ENCODE measurements at places on chromosomes 2 and 18.

- DNase-seq: no peak
These were observed 3.8 kb downstream of the PPP1CB start for GRCh38 chr2:28755421-28755820.

DNA sequence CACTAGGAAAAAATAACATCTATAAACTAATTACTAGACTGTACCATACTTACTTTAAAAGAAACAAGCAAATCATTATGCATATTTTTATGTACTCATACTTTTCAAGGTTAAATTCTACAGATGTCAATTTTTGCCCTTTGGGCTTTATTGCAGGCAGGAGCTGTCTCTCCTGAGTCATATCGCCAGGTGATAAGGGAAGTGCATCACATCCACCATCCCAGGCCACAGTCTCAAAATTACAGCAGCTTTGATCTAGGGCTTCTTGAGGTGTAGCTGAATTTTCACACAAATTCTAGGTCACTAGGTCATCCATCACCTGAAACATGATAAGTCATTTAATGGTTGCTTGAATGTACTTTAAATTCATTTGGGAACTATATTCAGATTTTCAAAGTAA lies 38.4 kb upstream of the FRZB start:
- DNase-seq: no peak

GRCh38 chr18:37720663-37721062 lies 155.1 kb upstream of the CELF4 start:
- DNase-seq: no peak

DNA sequence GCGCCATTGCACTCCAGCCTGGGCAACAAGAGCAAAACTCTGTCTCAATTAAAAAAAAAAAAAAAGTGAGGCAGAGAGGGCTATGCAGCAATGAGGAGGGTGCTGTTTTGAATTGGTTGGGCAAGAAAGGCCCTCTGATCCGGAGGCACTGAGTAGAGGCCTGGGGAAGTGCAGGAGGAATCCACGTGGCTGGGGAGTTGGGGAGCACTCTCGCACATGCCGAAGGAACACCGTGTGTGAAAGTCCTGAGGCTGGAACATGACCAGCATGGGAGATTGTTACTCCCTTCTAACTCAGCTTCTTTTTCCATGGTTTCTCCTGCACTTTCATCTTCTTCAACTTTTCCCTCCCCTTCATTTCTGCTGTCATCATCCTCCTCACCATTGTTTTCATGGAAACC lies 347.9 kb upstream of the HS6ST1 start:
- DNase-seq: no peak

GRCh38 chr18:35822413-35822812 lies 150.1 kb upstream of the RMP24 start:
- no peak for DNase-seq

DNA sequence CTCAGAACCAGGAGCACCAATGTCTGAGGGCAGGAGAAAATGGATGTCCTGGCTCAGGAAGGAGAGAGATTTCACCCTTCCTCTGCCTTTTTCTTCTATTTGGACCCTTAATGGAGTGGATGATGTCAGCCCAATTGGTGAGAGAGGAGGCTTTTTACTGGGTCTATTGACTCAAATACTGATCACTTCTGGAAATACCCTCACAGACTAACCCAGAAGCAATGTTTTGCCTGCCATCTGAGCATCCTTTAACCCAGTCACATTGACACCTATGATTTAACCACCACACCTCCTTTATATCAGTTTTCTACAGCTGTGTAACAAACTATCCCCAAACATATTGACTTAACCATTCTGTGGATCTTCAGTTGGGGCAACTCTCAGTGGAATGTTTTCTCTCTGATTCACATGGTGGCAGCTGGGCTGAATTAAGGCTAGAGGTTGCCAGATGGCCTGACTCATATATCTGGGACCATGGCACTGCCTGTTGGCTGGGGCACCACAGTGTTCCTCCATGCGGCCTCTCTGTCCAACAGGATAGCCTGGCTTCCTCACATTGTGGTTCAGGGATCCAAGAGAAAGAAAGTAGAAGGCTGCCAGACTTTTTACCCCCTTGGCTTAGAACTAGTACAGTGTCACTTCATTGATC lies 18.2 kb upstream of the MBOAT2 start:
- DNase-seq: no peak

DNA sequence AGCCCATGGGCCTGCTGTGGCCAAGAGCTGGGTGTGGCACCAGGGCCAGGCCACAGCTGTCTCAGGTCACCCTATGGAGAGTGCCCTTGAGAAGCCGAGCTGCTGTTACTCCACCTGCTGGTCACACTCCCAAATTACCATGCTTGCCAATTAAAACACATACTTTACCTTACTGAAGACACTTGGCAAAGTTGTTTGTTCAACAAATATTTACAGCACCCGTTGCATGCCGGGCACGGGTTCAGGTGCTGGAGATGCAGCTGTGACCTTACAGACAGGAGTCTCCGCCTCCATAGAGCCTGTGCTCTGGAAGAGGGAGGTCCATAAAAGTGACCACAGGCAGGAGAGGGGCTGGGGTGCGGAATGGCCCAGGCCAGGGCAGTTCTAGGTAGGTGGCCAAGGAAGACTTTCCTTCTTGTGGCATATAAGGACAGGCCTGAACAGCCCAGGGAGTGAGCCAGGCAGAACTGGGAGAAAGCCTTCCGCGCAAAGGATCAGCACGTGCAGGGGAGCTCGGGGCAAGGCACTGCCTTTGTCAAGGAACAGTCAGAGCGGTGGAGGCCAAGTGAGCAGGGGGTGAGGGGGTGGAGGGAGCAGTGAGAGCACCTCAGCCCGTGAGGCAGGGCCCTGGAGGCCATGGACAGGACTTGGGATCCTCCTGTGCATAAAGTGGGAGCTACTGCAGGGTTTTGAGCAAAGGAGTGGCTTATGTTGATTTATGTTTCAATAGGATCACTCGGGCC lies 23.6 kb upstream of the RBM44 start:
- DNase-seq: no peak

- DNase-seq: no peak
These were observed 223.8 kb downstream of the TTC32 start for GRCh38 chr2:19677825-19678518.

DNA sequence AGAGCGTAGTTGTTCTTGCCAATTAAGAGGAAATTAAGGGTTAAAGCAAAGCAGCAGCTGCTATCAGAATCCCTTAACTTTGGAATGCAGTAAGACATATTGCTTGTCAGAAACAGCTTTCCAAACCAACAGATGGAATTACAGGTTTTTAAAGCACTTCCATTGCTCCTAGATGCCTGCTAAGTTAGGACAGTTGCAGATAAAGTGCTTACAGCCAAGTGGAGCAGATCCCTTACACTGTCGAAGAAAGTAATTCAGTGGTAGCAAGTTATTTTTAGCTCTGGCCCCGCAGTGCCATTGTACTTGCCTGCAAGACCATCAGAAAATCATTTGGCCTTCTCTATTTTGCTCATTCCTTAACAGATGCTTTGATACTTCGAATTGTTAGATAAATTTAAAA lies 5.4 kb downstream of the PDK1 start:
- DNase-seq: no peak

DNA sequence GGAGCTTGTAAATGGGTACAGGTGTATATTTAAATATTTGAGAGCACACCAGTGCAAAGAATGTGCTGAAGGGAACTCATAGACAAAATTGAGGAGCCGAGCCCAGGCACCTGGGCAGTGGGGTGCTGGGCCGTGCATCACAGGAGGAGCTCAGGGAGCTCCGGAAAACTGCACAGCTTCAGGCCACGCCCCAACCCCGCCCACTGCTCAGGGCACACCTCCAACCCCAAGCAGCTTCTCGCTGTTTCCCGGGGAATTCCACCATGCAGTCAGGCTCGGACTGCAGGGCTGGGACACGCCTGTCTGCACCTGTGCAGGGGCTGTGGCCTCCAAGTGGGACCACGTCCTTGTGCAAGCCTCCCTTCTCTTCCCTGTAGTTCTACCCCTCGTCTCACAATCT lies 243.0 kb downstream of the HDAC4 start:
- DNase-seq: no peak

DNA sequence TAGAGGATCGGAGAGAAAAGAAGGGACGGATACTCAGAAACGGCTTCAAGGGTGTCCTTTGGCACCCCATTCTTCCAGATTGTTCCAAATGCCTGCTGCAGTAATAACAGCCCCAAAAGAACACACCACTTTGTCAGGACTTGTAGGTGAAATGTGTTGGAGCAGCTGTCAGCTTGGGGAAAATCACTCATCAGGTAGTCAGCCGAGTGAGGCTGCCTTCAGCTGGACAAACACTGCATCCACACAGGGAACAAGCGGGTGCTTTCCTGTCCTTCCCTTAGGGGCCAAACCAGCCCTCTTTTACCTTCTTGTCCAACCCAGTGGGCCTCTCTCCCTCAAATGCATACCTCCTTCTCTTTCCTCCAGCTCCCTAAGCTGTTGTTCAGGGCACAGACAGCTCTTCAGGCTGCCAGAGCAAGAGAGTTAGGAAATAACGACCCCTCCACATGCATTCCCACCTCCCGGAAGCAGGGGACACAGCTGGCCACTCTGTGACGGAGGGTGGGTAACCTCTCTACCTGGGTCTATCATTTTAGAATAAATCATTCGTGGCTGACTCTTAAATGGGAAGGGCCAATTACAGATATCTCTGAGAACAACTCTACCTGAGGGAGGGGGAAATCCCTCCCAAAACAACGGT lies 48.1 kb downstream of the BCL11A start:
- no peak for DNase-seq

GRCh38 chr18:44803019-44803650 lies 122.4 kb downstream of the SETBP1 start:
- peak; percentile 41 for DNase-seq

DNA sequence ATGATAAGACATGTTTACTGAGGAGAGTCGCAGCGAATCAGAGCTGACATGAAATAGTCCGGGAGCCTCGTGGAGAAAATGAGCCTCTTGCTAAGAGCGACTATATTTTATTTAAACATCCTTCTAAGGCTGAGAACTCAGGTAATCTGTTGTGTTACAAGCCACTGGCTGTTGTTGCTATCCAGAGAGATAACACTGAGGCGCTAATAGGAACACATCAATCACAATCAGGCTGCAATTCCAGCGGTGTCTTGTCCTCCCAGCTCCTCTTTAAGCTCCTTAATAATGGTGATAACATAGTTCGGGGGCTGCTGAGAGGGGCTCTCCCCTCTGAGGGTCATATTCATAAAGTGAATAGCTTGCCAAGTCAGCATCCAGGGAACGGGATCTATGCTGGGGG lies 95.1 kb downstream of the INSIG2 start:
- DNase-seq: no peak

- no peak for DNase-seq
These were observed 27.5 kb upstream of the KCTD1 start for GRCh38 chr18:26575865-26576217.

GRCh38 chr2:236826606-236827156 lies 257.1 kb downstream of the ACKR3 start:
- no peak for DNase-seq

DNA sequence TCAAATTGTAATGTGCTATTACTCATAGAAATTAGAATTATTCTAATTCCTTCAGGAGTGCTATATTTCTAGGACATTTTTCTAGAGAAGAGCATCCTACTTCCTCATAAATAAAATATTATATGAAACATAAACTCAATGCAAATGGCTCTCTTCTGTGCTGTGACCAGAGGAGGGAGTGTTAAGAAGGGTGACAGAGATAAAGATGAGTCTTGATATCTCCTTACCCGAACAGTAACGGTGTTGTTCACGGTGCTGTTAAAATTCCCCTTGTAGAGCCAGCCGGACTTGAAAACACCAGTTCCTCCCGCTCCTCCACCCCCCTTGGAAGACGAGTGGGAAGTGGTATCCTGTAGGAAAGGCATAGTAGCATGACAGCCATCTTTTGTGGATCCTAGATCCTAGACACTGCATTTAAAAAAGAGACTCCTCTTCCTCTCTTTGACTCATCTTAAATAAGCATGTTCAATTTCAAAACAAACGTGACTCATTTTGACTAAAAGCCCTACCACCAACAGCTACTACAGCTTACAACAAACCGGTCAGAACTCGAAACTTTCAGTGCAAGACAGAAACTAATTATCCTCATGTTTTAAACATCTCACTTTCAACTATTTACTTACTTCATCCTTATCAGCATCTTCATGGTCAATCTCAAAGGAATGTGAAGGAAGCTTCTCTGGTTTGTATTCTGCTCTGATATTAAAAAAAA lies 156.3 kb downstream of the DOCK10 start:
- DNase-seq: no peak

DNA sequence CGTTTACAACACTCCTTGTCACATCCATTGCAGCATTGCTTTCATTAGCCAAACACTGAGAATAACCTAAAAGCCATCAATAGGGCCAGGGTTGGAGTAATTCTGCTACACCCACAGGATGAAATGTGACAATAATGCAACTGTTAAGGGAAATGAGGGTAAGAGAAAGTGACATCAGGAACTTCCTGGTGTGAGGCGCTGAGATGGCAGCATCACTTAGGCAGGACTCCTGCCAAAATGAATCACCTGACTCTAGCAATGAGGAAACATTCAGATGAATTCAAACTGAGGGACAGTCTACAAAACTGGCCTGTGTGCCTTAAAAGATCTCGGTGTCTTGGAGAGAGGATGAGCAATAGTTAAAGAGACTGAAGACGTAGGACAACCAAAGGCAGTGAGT lies 115.6 kb upstream of the AGAP1 start:
- DNase-seq: no peak

GRCh38 chr2:197078535-197078934 lies 152.0 kb upstream of the PGAP1 start:
- no peak for DNase-seq

GRCh38 chr2:143994961-143995360 lies 525.0 kb downstream of the ZEB2 start:
- no peak for DNase-seq

GRCh38 chr2:10520154-10520553 lies 72.0 kb upstream of the ODC1 start:
- no peak for DNase-seq

- DNase-seq: no peak
These were observed 28.6 kb upstream of the DAPL1 start for GRCh38 chr2:158766524-158766923.

- DNase-seq: no peak
These were observed 722 bp upstream of the C2orf15 start for GRCh38 chr2:99140860-99141109.

GRCh38 chr2:100017633-100018032 lies 124.8 kb downstream of the AFF3 start:
- DNase-seq: no peak

- peak; percentile 68 for DNase-seq
These were observed 46.9 kb downstream of the DNMT3A start for GRCh38 chr2:25294573-25295462.

DNA sequence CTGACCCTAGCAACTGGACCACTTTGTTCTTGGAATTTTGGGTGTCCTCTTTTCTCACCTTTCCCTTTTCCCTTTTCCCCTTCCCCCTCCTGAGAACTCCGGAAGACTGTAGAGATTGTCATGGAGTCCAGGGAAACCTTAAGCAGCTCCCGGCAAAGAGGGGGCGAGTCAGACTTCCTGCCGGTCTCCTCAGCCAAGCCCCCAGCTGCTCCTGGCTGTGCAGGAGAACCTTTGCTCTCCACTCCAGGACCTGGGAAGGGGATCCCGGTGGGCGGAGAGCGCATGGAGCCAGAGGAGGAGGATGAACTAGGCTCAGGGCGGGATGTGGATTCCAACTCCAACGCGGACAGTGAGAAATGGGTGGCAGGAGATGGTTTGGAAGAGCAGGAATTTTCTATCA lies 20.5 kb downstream of the SETBP1 start:
- DNase-seq: peak; percentile 42

- no peak for DNase-seq
These were observed 28.6 kb upstream of the STEAP3 start for GRCh38 chr2:119195001-119195400.
